ENCODE measurements at places on chromosomes 6 and 20.

- no peak for DNase-seq
Measured at GRCh38 chr6:90038961-90039653, 144.8 kb downstream of the GJA10 start.

GRCh38 chr20:16740365-16741072 lies 7.6 kb upstream of the OTOR start:
- DNase-seq, result no peak

GRCh38 chr20:4484379-4484997 lies 237.2 kb upstream of the PRND start:
- DNase-seq, result no peak

DNA sequence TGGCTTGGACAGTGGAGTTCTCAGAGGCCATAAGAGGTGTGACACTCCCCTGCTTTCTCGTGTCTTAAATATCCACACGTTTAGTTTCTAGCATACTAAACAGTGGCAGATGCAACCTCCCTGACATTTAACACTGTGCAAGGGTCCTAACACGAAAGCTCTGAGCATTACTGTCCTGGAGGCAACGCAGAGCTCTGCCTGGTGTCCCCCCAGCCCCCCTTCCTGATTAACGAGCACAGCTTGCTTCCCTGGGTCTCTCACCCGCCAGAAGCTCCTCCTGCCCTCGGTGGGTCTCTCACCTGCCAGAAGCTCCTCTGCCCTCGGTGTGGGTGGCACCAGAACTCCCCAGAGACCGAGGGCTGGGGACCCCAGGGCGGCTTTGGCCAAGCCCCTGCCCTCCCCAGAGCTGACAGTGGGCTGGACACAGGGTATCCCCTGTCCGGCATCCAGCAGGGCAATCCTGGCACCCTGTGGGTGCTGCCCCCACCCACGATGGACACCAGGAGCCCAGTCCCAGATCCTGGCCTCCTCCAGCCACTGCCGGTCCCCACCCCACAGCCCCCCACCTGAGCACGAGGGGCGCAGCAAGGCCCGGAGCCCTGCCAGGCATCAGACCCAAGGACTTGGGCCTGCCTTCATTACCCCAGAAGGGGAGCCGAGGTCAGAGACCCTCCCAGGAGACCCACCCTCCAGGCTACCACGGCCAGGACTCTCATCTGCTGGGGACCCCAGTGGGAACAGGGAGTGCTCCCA lies 12.4 kb upstream of the KCNQ2 start:
- DNase-seq, result no peak

DNA sequence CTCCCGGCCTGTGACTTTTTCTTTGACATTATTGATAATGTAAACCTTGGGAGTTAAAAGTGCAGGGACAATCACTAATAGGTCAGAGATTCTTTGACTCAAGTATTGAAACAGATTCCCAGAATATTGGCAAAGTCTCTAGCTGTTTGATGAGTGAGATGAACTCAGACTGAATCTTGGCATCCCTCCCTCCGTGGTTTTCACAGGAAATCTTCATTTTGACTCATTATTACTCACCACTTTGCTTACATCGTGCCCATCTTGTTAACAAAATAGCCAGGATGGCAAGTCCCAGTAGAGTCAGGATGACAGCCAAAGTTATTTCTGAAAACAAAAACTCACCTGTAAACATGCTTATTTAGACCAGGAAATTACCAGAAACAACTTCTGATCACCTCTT lies 2.0 kb downstream of the TSBP1 start:
- peak; percentile 91 for DNase-seq

- no peak for DNase-seq
Measured at GRCh38 chr6:152478377-152479010, 158.7 kb downstream of the SYNE1 start.

Data from NCI-H460 (cell line).